ENCODE measurements at places on chromosomes 13 and 19. TPM values are rescaled to one million over a fixed set of nuclear protein-coding genes. Genes with fewer than 3 reads are reported as not detected.

DNA sequence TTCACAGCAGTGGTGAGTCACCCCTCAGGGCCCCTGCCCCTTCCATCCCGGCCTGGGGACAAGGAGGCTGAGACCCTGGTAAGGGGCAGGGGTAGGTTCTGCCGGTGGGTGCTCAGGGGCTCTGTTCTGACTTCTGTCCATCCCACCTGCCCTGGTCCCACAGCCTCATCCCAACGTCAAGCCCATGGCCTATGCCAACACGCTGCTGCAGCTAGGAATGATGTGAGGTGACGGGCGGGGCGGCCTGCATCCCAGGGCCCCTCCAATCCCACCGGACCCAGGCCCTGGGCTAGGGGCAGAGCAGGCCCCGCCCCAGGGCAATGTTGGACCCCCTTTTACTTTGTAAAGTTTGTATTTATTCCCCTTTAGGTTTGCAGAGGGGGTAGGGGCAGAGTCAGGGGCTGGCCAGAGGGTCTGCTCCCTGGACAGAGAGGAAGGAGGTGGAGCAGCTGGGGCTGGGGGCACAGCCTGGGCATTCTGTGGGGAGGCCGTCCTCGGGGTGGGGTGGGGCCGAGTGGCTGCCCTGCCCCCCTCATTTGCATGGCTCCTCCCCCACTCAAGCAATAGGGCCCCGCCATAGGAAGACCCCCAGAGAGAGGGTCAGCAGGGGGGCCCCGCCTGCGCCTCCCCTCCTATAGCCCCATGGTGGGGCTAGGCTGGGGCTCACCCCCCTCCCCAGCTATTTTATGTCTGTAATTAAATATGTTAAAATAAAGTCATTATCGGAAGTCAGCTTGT, 23.1 kb downstream of the CCDC8 start:
- H3K4me3 ChIP-seq = no peak overlapping the region
- H3K27ac ChIP-seq = no peak overlapping the region
- H3K36me3 ChIP-seq = peaks cover 20% of the 10 kb centered on the region
- no peaks in the 10 kb centered on the region for H3K4me1 ChIP-seq

GRCh38 chr13:109403012-109403421, 383.4 kb downstream of the IRS2 start:
- H3K4me3 ChIP-seq = no peak overlapping the region
- H3K27me3 ChIP-seq = no peaks in the 10 kb centered on the region
- H3K36me3 ChIP-seq = no peaks in the 10 kb centered on the region
- no peak overlapping the region for H3K27ac ChIP-seq

DNA sequence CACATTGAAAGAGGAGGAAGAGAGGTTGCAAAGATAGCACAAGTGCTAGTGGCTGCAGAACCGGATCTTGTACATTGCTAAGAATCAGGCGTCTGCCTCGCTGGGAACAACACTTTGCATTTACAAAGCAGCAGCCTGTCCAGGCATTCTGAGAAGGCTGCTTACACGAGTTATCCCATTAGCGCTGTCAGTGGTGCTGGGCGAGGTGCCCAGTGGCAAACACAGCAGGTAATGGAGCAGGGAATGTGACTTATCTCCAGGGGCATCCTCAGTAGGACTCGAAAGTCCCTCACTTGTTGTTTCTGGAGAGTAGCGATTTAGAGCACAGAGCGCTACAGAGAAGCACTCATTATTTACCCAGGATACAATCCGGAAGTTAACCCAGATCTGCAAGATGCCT, 209.6 kb downstream of the OLFM4 start:
- no peak for DNase-seq
- no peak overlapping the region for H3K27ac ChIP-seq
- H3K36me3 ChIP-seq = no peaks in the 10 kb centered on the region

Gene TEAD2
- total RNA-seq = not detected

Gene ADAMTSL5
- 2.7 TPM for total RNA-seq

DNA sequence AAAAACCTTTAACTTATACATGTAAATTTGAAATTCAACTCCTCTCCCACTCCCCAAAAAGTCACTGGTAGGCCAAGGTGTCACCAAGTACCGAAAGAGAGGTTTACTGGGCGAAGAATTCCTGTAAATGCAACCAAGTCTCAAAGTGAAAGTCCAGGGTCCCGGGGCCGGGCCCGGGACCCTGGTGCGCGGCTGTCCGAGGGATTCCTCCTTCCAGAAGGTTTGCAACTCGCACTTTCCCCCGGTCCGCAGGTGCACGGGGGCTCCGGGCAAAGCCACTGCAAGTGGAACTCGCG, 1.1 kb downstream of the STK24 start:
- DNase-seq = no peak
- peak overlapping the region; percentile 66 for H3K27ac ChIP-seq
- peaks cover 44% of the 10 kb centered on the region for H3K4me1 ChIP-seq
- H3K36me3 ChIP-seq = no peaks in the 10 kb centered on the region

All from CD8-positive, alpha-beta memory T cell (primary cell).